ENCODE measurements at places on chromosomes 6 and 20.

- DNase-seq = no peak
These were observed 483 bp upstream of the SERPINB1 start for GRCh38 chr6:2842139-2842552.

GRCh38 chr20:50813801-50814200 is 18.9 kb downstream of the BCAS4 start:
- DNase-seq = no peak

DNA sequence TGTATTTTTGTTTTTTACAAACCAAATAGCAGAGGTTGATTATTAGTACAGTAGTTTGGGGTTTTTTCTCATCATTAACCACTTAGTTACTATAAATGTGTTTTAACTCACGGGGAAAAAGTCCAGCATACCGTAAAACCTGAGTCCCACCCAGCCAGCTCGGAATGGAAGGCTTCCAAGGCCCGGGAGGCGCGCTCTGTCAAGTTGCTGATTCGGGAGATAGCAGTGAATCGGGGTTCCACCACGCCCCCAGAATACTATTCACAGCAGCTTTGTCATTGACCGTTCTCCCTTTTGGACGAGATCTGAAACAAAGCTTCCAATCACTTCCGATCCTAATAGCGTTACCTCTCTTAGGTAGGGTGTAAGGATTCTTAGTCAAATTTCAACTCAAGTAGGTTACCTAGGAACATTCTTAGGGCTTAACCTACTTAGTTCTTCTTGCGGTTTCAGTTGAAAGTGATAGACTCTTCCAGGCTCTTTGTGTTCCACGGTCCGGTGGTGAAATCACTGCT is 232.8 kb upstream of the QKI start:
- DNase-seq = no peak

- DNase-seq = no peak
These were observed 90.7 kb upstream of the ARID1B start for GRCh38 chr6:156686301-156686994.

GRCh38 chr6:24009319-24009718 is 116.7 kb upstream of the NRSN1 start:
- DNase-seq = no peak

GRCh38 chr20:9999645-10000044 is 35.1 kb upstream of the ANKEF1 start:
- DNase-seq = no peak

DNA sequence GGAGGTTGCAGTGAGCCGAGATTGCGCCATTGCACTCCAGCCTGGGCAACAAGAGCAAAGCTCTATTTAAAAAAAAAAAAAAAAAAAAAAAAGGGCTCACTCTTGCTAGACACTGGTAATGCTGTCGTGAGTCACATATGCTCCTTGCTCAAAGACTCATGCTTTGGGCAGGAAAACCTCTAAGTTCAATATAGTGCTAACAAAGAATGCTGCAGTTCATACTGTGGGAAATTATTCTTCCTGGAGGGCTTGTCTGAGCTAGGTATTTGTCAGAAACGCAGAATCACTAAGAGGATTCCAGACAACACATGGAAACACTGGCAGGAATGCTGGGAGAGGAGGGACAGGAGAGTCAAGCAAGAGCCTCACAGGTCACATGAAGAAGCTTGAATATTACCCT is 2.3 kb upstream of the LYRM2 start:
- no peak for DNase-seq

DNA sequence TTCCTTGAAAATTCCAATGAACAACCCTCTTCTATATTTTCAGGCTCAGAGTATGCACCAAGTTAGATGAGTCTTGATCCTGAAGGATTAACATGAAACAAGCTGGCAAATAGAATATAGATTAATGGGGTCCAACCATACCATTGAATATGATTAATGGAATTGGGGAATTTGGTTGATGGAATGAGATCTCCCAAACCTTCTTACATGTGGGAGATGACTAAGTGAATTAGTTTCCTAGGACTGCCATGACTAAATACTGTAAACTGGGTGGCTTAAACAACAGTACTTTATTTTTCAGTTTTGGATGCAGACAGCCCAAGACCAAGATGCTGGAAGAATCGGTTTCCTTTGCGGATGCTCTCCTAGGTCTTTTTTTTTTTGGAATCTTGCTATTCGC is 347.0 kb downstream of the QKI start:
- no peak for DNase-seq

DNA sequence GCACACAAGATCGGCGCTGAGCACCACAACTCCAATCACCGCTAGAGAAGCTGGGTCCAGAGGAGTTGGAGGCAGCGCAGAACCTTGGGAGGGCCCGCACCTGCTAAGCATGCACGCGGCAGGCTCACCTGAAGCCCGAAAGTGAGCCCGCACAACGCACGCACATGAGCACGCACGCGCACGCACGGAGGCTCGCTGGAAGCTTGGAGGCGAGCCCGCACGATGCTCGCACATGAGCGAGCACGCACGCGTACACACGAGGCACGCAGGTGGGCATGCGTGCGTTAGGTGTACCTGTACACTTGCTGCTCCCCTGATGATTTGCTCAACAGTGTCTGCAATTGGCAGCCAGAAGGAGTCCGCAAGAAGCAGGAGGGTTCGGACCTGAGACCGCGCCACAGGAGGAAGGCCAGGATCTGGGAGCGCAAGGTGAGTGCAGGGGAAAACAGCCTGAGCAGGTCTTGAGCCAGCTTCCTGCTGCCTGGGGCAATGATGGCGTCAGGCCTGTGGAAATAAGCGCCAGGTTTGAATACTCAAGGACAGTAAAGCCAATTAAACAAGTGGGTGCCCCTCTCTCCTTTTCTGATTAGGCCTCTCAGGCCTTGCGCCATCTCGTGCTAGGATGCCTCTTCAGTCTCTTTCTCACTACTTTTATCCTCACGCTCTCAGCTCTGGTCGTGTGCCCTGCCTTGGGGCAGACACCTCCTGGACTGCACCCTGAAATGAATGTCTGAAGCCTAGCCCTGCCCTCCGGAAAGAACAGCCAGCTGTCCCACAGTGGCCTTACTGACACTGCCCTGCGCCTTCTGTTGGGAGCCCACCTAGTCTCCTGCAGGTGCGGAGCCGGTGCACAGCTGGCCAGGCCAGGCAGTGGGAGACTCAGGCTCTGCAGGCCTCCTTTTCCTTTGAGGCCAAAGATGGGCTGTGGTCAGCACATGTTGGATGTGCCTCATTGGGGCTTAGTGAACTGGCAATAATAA is 340.4 kb downstream of the CDC5L start:
- no peak for DNase-seq

GRCh38 chr6:40210628-40211056 is 276.4 kb upstream of the MOCS1 start:
- no peak for DNase-seq

DNA sequence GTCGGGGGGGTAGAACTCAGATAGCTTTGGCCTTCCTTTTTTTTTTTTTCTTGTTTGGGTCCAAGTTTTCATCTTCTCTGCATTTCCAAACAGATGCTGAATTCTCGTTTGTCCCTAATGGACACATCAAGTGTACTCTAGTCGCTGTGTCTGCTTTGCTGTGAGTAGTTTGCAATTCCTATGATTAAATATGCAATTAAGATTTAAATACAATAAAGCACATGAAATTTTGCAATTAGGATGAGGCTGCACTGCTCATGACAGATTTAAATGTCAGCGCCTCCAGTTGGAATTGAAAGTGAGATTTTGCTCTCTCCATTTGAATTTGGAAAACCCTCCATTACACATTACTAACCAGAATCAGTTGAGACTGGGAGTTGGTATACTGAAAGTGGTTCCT is 70.4 kb downstream of the PFDN4 start:
- DNase-seq = no peak
